ENCODE measurements at places on chromosomes 16 and 17. TPM values are rescaled to one million over a fixed set of nuclear protein-coding genes. Genes with fewer than 3 reads are reported as not detected.

GRCh38 chr17:62676952-62677596 lies 49.6 kb downstream of the MRC2 start:
- no peak for DNase-seq

The DPEP3 gene
- polyA plus RNA-seq = 0.32 TPM

DNA sequence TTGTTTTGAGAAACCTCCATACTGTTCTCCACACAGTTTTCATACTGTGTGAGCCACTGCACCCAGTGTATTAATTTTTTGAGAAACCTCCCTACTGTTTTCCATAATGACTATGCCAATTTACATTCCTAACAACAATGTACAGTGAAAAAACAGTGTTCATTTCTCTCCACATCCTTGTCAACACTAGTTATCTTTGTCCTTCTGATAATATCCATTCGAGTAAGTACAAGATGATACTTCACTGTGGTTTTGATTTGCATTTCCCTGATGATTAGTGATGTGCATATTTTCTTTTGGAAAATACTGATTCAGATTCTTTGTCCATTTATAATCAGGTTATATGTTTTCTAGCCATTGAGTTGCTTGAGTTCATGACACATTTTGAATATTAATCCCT lies 462.0 kb downstream of the CDH11 start:
- DNase-seq = no peak

The ITGB4 gene
- polyA plus RNA-seq = 12.5 TPM

GRCh38 chr17:7313088-7313889 lies 1.9 kb downstream of the GPS2 start:
- DNase-seq = no peak

The ZNF286A gene
- 12.1 TPM for polyA plus RNA-seq

DNA sequence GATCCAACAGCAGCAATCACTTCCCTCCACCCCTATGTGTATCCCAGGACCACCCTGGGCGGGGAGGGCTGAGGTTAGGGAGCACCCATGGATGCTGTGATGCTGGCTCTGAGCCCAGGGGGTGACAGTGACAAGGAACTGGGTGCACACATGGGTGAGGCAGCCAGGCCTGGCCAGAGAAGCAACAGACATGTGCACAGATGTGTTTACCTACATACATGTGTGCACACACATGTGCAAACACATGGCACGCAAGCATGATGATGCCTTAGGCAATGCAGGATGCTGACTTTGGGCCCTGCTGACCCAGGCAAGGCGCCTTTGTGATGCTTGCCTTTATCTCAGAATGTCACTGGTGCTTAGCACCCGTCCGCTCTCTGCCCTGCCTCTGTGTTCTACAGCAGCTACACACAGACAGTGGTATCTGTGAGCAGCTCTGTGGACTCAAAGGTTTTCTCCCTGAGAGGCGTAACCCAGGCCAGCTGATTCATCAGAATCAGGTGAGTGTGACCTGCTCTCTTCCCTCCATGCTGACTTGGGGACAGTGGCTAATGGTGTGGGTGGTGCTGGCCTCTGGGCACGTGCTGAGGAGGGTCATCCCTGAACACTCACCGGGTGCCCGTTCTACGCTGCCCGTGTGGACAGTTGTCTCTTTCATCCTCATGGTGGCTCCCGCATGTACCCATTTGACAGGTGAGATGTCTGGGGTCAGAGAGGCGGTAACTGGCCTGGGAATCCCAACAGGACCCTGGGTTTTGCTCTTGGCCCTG lies 38.5 kb upstream of the KSR1 start:
- no peak for DNase-seq

DNA sequence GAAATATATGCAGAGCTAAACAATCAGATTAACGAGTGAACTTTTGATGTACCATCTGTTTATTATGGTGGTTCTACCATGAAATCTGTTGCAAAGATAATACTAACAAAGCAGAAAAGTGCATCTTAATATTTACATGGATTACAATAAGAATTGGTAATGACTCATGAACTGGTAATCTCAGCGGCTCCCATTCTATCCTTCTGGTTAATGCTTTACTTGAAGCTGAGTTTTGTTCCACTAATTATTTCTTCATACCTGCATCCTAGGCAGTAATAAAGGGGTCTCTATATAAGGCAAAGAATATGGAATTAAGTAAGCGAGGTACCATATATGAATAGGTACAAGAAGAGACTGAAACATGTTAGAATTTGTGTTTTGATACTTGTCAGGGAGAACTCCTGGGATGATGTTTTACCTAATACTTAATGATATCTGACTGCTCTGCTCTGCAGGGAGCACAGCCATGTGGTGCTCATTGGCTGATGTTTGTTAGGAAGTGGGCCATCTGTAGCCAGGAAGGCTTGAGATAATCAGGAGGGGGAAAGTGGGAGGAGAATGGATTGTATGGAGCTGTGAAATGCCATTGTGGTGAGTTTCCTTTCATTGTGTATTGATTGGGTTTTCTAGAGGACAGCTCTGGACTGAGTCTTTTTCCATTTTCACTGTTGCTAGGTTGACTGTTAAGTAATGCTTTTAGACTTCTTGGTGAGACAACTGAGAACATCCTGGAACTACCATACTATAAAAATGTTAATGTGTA lies 52.6 kb downstream of the MAP2K6 start:
- DNase-seq = no peak

DNA sequence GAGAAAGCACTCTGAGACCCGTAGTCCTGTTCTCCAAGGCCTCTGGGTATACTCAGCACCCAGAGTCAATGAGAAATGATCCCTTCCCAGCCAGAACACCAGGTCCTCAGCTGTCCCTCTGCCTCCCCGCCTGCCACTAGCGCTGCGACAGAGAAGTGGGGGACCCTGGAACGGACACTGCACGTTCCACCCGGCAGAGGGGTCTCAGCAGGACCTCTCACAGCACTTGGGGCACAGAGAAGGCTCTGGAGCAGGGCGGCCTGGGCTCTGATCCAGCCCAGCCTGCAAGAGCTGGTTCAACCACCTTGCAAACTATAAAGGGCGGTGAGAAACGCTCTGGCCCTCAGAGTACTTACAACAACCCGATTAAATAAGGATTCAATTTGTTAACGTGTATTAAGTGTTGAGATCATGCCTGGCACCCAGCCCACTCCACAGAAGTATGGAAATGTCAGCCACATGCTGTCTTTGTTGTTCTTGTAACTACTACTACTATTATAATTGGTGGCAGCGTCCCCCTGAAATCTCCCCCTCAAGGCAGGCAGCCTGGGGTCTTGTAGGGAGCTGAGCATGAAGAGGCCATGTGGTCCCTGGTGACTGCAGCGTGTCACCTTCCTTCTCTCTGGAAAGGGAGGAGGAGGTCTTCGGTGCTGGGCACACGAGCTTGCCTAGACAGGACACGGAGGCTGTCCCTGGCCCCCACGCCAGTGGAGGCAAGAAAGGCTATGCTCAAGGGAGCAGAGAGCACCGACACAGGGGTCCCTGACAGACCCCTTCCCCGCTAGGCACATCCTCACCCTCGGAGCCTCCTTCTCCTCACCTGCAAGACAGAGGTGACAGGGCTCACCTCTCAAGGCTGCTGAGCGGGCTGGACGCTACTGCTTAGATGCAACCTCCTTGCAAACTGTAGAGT lies 2.4 kb downstream of the OSGIN1 start:
- DNase-seq = peak; percentile 57
